Gastroesophageal sphincter (tissue), 4 donors: ENCODE measurements at places on chromosomes 16 and 17. TPM values are rescaled to one million over a fixed set of nuclear protein-coding genes. Genes with fewer than 3 reads are reported as not detected.

The NLGN2 gene
- 28.4 TPM for total RNA-seq

The ITGAL gene
- total RNA-seq = 0.30 TPM

The GNG13 gene
- not detected for total RNA-seq

The FOXF1 gene
- total RNA-seq = 81.1 TPM

The TRPV2 gene
- total RNA-seq = 13.1 TPM

The C17orf50 gene
- not detected for total RNA-seq

The PPP1R27 gene
- not detected for total RNA-seq

The ITGAX gene
- 2.9 TPM for total RNA-seq

GRCh38 chr16:48113471-48113870 lies 42.3 kb downstream of the ABCC12 start:
- H3K36me3 ChIP-seq = no peaks in the 10 kb centered on the region
- H3K27me3 ChIP-seq = peaks cover 52% of the 10 kb centered on the region
- H3K27ac ChIP-seq = no peak overlapping the region
- no peak overlapping the region for H3K4me3 ChIP-seq
- H3K4me1 ChIP-seq = no peaks in the 10 kb centered on the region
- no peak for ATAC-seq

DNA sequence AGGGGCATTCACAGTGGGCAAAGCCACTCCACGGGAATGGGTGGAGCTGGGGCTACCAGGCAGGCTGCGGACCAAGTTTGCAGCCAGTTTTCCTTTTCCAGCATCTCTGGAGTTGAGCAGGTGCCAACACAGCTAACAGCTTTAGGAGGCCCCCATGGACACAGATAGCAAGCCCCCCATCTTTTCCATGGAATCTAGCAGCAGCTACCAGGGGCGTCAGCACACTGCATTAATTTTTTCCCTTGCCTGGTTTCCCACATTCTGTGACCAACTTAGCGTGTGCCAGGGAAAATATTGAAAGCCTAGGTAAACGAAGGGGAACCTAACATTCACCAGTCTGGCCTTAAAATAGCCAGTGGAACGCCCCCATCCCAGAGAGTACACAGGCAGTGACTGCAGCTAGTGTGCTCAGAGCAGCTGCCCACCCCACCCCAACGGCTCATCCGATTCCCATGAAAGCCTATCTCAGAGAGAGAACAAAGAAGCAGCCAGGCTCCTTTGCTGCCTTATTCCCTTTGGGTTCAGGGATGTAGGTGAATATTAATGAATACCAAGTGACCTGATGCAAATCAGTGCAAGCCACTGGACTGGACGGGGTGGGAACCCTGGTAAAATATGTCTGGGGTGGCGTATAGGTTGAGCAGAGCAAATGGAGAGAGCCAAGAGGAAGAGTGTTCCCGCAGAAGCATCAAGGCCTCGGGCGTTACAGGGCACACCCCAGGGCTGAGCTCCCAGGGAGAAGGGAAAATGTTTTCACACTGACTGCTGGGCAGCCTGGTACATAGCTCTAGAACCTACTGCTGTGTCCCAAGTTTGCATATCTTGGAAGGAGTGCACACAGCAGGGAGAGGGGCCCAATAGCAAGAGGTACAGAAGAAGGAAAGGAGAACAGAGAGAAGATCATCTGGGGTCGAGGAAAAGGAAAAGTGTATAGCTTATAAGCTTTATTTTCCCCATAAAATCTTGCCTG lies 73.9 kb upstream of the SOX9 start:
- H3K27ac ChIP-seq = no peak overlapping the region
- no peaks in the 10 kb centered on the region for H3K36me3 ChIP-seq
- no peak for ATAC-seq
- H3K27me3 ChIP-seq = peaks cover 41% of the 10 kb centered on the region
- no peaks in the 10 kb centered on the region for H3K4me1 ChIP-seq
- H3K4me3 ChIP-seq = no peak overlapping the region

- H3K27me3 ChIP-seq = peaks cover 60% of the 10 kb centered on the region
- no peak overlapping the region for H3K4me3 ChIP-seq
- peaks cover 16% of the 10 kb centered on the region for H3K4me1 ChIP-seq
- ATAC-seq = no peak
Observed at GRCh38 chr16:29878172-29878571, 15.1 kb upstream of the CDIPT start.

DNA sequence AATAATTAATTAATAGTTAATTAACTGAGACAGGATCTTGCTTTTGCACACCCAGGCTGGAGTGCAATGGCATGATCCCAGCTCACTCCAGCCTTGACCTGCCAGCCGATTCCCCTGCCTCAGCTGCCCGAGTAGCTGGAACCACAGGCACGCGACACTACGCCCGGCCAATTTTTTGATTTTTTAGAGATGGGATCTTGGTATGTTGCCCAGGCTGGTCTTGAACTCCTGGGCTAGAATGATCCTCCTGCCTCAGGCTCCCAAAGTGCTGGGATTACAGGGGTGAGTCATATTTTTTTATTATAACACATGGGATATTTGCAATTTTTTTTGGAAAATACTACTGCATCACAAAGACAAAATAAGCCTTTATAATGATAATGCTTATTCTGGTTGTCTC lies 30.4 kb upstream of the BCAR1 start:
- H3K36me3 ChIP-seq = no peaks in the 10 kb centered on the region
- no peak overlapping the region for H3K4me3 ChIP-seq
- H3K4me1 ChIP-seq = no peaks in the 10 kb centered on the region

GRCh38 chr17:8459831-8460230 lies 24.1 kb downstream of the NDEL1 start:
- ATAC-seq = no peak
- no peaks in the 10 kb centered on the region for H3K27me3 ChIP-seq
- H3K4me3 ChIP-seq = no peak overlapping the region
- peaks cover 100% of the 10 kb centered on the region for H3K36me3 ChIP-seq

DNA sequence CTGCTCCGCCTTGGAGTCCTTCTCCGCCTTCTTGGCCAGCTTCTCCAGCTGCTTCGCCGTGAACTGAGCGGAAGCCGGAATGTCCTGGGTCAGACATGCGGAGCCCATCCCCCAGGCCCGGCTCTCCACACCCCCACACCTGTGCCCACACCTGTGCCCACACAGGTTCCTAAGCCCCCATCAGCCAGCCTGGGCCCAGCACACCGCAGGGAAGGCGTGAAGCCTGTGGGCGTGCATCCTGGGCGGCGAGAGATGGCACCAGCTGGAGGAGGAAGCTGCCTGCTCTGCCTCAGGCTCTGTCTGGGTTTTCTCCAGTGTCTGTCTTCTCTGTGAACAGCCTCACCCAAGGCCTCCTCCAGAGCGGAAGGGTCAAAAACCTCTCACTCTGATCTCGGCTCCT lies 5.9 kb downstream of the CHMP1A start:
- H3K4me3 ChIP-seq = no peak overlapping the region
- H3K36me3 ChIP-seq = no peaks in the 10 kb centered on the region
- ATAC-seq = no peak
- no peaks in the 10 kb centered on the region for H3K4me1 ChIP-seq
- H3K27me3 ChIP-seq = no peaks in the 10 kb centered on the region

DNA sequence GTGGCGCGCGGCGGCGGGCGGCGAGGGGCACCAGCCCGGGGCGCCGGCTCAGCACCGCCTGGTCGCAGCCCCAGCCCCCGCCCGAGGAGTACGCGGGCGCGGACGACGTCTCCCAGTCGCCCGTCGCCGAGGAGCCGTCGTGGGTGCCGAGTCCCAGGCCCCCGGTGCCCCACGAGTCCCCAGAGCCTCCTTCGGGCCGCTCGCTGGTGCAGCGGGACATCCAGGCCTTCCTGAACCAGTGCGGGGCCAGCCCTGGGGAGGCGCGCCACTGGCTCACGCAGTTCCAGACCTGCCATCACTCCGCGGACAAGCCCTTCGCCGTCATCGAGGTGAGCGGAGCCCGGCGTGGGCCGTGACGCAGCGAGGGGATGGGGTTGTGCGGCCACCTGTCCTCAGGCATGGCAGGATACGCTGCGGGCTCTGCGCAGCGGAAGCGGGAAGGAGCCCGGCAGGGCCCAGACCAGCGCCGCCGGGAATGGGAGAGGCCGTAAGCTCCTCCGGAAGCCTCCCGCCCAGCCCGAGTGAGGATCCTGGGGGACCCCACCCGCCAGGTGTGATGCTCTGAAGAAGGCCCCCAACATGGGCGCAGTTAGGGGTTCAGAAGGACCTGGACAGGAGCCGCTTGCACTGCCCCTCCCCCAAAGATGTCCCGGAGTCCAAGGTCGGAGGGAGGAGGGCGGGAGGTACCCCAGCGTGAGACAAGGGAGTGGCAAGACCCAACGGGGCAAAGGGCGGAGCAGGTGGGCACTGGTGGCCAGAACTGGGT lies 522 bp downstream of the NAGS start:
- no peak overlapping the region for H3K27ac ChIP-seq
- no peak overlapping the region for H3K4me3 ChIP-seq
- H3K27me3 ChIP-seq = peaks cover 57% of the 10 kb centered on the region
- no peak for ATAC-seq
- H3K4me1 ChIP-seq = peaks cover 28% of the 10 kb centered on the region

GRCh38 chr17:1625581-1625980 lies 3.1 kb downstream of the SLC43A2 start:
- H3K27ac ChIP-seq = no peak overlapping the region
- no peaks in the 10 kb centered on the region for H3K27me3 ChIP-seq
- no peak for ATAC-seq

- no peak overlapping the region for H3K27ac ChIP-seq
- ATAC-seq = no peak
- H3K4me3 ChIP-seq = no peak overlapping the region
Observed at GRCh38 chr17:21200590-21201297, 13.2 kb downstream of the TMEM11 start.

DNA sequence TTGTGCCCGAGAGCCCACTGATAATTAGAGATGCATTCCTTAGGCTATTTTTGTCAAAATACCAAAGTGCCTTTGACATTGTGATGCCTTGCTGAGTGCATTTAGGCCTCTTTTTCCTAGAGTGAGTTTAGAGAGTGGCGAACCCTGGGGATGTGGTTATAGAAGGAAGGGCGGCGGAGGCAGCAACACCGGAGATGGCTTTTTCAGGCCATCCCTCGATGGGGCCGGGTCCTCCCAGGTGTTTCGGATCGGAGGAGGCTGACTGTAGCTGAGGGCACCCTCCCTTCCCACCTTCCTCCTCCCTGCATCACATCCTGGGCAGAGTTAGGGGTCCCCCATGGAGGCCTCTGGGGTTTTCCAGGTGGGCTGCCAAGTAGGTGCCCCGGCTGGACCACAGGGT lies 6.6 kb upstream of the SNAI3 start:
- H3K36me3 ChIP-seq = no peaks in the 10 kb centered on the region
- ATAC-seq = no peak
- no peaks in the 10 kb centered on the region for H3K4me1 ChIP-seq
- H3K27me3 ChIP-seq = peaks cover 50% of the 10 kb centered on the region

- no peak for ATAC-seq
- H3K27ac ChIP-seq = peak overlapping the region; percentile 38
- no peaks in the 10 kb centered on the region for H3K4me1 ChIP-seq
- H3K4me3 ChIP-seq = no peak overlapping the region
Observed at GRCh38 chr17:65457635-65458257, 103.7 kb downstream of the AXIN2 start.

DNA sequence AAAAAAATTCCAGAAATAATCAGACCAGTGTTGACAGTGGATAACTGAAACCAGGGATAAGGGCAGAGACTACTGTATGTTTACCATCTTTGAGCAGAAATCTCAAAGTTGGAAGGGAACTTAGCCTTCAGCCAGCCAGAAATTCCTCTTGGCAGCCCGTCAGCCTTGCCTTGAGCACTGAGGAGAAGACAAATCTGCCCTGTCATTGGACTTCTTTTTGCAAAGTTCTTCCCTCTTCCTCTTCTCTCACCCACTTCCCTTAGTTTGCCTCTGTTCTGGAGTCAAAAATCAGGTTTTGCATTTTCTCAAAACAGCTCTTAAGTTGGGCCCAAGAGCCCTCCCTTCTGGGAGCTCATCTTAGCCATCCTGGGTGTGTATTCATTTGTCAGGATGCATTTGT lies 6.2 kb downstream of the TUFM start:
- H3K27ac ChIP-seq = no peak overlapping the region
- H3K36me3 ChIP-seq = peaks cover 69% of the 10 kb centered on the region
- ATAC-seq = no peak
- no peak overlapping the region for H3K4me3 ChIP-seq
- H3K27me3 ChIP-seq = no peaks in the 10 kb centered on the region

DNA sequence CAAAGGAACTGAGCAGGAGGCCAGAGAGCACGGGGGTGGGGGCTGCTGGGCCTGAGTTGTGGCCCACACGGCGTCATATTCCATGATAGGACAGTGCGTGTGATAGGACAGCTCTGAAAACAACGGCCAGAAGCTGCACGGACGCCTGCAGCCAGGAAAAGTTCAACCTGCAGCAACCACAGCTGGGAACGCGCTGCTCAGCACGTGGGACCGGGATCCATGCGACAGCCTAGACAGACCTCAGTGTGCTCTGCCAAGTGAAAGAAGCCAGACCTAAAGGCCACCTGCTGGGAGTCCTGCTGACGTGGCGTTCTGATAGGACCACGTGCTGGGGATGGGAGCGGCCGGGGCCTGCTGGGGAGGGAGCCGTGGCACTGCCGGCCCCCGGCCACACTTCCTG lies 21.6 kb downstream of the CTU2 start:
- H3K27me3 ChIP-seq = no peaks in the 10 kb centered on the region
- no peak for ATAC-seq
- H3K4me3 ChIP-seq = no peak overlapping the region

DNA sequence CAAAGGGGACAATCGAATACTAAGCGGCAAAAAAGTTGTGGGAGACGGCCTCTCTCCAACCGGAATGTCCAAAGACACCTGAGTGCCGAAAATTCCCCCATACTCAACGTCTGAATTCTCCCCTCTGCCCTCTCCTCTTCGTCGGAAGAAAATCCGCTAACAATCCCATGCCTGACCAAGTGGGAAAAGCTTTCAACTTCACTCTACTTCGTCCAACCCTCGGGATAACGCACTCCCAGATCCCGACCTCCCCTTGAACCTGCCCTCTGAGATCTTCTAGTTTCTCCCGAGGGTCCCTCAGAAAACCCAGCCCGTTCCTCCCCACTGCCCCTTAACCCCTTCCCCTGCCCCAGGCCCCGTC lies 961 bp downstream of the AMFR start:
- H3K4me3 ChIP-seq = peak overlapping the region; percentile 93
- no peak for ATAC-seq
- no peaks in the 10 kb centered on the region for H3K27me3 ChIP-seq
- H3K4me1 ChIP-seq = peaks cover 8% of the 10 kb centered on the region

DNA sequence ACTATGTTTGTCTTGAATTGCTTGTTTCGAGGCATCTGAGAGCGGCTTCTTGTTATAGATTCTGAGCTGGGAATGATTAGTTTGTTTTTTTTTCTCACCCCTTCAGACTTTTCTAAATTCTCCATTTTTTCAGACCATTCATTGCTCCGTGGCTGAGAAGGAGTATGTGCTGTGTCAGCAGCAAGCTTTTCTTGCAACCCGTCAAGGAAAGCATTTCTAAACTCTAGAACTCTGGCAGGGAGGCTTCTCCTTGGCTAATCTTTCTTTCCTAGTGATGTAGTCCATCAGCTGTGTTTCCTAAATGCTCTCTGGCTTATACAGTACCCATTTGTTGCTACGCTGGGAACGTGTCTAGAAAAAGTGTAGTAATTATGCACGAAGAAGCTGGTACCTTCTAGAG lies 133.5 kb downstream of the FTO start:
- H3K4me1 ChIP-seq = no peaks in the 10 kb centered on the region
- H3K36me3 ChIP-seq = peaks cover 7% of the 10 kb centered on the region
- ATAC-seq = no peak
- H3K27me3 ChIP-seq = no peaks in the 10 kb centered on the region
- H3K27ac ChIP-seq = no peak overlapping the region

GRCh38 chr16:1151424-1152122 lies 1.3 kb upstream of the CACNA1H start:
- ATAC-seq = no peak
- peaks cover 54% of the 10 kb centered on the region for H3K4me1 ChIP-seq
- peaks cover 43% of the 10 kb centered on the region for H3K27me3 ChIP-seq
- no peak overlapping the region for H3K4me3 ChIP-seq
- no peak overlapping the region for H3K27ac ChIP-seq
- H3K36me3 ChIP-seq = no peaks in the 10 kb centered on the region
